ENCODE measurements at places on chromosomes 4 and X.

- DNase-seq: no peak
These were observed 32.8 kb upstream of the DCLK2 start for GRCh38 chr4:150045410-150045809.

DNA sequence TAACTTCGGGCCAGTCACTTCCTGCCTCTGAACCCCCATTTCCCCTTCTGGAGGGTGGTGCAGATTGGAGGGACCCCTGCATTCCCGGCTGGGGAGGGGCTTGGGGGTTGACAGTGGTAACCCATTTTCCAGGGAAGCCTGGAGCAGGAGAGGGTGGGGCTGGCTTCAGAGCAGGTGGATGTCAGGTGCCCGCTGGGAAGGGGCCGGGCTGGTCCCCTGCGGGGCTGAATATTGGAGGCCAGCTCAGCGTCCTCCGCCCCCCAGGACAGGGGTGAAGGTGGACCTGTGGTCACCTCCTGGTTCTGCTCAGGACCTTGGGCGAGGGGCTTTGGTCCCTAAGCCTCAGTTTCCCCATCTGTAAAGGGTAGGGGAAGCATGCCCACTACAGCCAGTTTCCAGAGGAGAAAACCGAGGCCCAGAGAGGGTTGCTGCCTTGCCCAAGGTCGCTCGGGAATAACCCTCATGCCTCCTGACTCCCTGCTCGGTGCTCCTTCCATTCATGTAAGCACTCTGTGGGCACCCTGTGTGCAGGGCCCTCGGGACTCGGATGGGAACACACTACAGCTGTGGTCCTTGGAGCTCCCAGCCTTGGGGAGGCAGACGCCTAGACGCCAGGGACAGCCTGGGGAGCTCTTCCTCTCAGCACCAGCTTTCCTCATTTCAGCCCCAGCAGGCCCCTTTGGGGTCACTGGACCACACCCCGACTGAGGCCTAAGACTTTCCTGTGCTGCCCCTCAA is 683 bp downstream of the MAN2B2 start:
- DNase-seq: no peak

DNA sequence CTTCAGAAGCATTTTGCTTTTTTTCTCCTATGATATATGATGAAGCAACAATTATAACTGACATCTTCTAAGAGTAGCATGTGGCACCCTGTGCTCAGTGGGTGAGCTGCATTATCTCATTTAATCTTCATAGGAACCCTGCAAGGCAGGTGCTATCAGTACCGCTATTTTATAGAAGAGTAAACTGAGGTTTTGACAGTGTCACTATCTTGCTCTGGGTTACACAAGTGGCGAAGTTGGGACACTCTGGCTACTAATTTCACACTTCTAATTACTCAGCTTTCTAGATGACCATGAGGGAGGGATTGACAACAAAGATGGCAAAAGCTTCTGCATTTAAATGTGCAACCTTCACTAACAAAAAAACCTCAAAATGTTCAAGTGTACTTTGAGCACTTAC is 76.9 kb upstream of the CAMK2D start:
- no peak for DNase-seq

DNA sequence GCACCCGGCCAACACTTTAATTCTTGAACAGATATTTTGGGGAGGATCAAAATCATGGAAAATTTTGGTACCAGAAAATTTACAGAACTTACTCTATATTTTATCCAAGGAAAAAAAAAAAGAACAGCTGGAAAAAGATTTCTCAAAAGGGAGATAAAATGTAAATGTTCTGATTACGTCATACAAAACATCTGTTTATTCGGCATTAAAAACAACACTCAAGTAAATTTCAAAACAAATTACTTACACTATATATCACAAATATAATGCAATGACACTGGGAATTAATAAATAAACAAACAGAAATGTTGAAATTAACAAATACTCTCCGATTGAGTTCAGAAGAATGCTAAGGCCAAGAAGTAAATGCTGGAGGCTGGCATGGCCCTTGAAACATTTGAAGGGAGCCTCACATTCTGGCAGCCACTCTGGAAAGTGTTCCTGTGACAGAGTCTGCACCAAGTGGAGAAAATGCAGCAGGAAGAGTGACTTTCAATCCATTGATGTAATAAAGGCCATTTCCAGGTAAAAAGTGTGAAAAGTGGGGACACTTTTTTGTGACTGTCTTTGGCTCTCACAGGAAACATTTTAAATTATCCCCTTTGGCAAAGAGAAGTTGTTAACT is 486.0 kb upstream of the CTSO start:
- no peak for DNase-seq

GRCh38 chrX:44871931-44872820 is 812 bp upstream of the KDM6A start:
- peak; percentile 37 for DNase-seq

GRCh38 chr4:14269824-14270223 is 642.3 kb upstream of the BOD1L1 start:
- no peak for DNase-seq

GRCh38 chr4:26351685-26352084 is 30.9 kb downstream of the RBPJ start:
- no peak for DNase-seq

DNA sequence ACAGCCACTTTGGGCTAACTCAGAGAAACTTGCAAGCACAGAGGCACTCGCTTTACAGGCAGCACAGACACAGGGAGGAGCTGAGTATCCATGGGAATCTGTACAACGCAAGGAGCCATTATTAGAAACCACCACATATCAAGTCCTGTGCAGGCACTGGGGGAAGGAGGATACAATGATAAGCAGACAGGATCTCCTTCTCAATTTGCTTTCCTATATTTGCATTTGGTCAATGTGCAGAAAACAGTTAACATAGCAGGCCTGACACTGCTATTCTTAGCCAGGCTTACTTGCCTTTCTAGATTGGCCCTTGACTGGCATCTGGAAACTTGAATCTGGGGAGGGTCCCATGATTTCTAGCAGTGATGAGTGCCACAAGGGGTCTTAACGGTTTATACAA is 65.8 kb downstream of the TEC start:
- DNase-seq: no peak

- DNase-seq: no peak
These were observed 152.4 kb upstream of the BMPR1B start for GRCh38 chr4:94605241-94605805.

GRCh38 chr4:99711657-99712056 is 54.0 kb upstream of the C4orf54 start:
- no peak for DNase-seq

DNA sequence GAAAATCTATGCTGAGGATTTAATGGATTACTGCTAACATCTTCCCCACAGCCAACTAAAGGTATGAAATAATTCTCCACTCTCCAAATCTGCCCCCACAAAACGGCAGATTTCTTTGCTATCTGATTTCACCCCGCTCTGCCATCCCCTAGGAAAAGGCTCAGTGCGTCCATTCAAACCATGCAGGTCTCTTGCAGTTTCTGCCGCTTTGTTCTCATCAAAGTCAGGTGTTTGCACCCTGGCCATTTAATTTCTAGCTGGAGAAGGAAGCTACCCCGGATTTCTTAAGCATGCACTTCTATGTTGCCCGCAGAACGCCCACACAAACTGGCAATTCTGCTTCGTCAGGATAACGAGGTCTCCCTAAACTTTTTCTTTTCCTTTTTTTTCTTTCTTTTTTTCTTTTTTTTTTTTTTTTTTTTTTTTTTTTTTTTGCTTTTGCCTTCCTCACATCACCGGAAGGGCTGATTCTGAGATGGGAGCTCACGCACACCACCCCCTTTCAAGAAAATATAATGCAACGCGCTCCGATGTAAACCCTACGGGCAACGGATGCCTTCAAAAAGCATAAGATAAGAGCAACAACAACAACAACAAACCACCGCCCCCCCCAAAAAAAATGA is 3.3 kb downstream of the NLGN4X start:
- no peak for DNase-seq

- peak; percentile 49 for DNase-seq
These were observed 165.6 kb downstream of the CHIC1 start for GRCh38 chrX:73728602-73729001.

DNA sequence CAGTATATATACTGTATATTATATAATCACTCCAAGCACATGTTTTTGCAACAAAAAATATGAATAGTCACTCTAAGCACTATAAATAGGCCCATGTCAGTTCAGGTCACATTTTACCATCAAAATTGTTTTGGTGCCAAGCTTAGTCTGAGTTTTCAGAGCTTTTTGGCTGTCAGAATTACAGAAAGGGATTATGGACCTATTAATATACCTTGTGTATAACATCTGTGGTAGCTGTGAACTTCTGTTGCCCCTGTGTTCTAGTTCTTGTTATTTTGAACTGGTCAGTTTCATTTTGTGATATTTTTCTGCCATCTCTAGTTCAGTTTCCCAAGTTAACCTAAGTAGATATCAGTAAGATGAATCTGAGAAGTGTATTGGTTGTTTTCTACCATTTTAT is 22.9 kb downstream of the EXOC1 start:
- no peak for DNase-seq

GRCh38 chr4:183099537-183100297 is 660 bp downstream of the WWC2 start:
- peak; percentile 6 for DNase-seq

GRCh38 chrX:81925812-81926211 is 723.9 kb downstream of the SH3BGRL start:
- no peak for DNase-seq

- DNase-seq: no peak
These were observed 12.1 kb downstream of the FRG2 start for GRCh38 chr4:190014771-190015537.

DNA sequence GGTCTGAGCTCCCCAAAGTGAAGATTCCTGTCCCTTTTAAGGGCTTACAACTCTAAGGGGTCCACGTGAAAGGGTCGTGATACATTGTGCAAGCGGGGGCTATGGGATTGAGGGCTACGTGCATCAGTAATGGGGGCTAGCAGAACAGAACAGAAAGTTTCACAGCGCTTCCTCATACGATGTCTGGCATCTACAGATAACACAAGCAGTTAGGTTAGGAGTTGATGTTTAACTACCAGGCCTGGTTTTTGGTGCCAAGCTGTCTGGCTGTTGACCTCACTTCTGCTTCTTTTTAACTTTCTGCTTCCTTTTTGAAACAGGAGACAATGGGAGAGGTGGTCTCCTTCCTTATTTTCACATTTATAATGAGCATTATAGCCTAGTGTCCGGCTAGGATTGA is 368.6 kb upstream of the CXorf51A start:
- no peak for DNase-seq

DNA sequence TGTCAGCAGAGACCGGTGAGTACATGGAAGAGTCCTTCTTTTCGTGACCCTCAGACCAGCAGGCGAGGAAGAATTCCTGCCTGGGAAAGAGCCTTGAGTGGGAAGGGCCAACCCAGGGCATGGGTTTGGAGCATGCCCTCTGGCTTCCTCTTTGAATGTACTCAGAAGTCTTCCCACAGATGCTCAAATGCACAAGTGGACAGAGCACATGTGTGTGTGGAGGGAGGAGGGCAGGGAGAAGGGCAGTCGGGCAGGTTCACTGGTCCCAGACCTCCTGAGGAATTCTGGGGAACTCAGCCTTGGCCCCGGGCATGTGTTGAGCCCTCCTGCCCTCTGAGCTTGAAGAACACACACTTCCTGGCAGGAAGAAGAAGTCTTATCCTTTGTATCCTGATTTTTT is 63.2 kb upstream of the HELT start:
- DNase-seq: no peak

DNA sequence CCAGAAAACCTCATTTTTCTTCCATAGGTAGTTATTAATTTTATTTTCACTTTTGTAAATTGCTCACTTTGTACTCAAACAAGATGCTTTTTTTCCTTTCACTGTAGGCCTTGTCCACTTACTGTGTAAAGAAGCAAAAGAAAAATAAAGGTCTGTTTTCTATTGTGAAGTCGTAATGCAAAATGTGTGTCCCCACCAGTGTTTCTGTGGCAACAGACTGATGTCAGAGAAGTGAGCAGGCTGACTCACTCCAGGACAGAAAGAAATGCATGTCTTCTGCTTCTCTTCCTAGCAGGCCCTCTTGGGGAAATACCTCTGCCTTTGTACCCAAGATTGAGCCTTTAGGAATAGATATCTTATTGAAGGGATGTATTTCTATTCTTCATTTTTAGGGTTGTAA is 30.3 kb downstream of the INPP4B start:
- DNase-seq: no peak

DNA sequence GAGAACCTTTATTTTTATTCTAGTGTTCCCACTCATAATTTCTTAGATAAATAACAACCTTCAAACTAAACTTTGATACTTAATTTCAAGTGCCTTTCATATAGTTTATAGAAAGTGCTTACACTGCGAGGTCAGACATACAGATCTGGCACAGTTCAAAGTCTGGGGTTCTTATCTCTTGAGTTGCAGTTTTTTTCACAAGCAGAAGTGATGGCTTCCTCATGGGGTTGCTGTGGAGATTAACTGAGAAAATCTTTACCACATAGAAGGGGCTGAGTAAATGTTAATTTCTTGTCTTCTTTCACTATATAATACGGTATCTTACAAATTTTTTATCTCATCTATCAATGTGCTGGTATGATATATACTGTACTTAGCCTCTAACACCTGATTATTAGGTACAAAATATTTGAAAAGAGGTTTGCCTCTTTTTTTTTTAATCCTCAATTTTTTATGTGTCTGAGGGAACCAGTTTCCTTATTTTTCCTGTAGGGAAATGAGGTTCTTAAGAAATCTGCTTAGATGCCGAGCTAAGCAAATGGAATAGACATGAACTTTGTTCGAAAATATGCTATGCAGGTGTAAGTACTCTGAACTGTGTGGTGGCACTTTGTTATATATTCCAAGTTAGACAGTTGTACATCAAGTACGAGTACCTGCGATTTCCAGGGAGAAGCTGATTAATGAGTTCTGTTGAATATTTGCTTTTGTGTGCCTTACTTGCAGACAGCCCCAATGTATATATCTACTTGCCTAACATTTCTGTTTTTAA is 3.3 kb downstream of the ING2 start:
- no peak for DNase-seq

DNA sequence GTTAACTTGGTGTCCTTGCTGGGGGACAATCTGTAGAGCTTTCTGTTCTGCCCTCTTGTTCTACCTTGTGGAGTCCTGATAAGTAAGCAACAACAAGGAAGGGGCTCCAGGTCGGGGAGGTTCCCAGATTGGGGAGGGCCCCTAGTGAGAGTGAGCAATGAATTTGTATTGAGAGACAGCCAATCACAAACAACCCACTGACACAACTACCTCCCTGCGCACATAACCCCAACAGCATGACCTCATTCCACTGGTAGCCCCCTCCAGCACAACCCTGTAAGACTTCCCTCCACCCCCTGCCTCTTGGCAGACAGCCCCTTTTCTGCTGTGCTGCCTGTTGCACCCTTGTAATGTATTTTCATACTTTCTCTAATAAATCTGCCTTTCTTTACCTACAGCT is 19.7 kb upstream of the PNPLA4 start:
- DNase-seq: no peak

DNA sequence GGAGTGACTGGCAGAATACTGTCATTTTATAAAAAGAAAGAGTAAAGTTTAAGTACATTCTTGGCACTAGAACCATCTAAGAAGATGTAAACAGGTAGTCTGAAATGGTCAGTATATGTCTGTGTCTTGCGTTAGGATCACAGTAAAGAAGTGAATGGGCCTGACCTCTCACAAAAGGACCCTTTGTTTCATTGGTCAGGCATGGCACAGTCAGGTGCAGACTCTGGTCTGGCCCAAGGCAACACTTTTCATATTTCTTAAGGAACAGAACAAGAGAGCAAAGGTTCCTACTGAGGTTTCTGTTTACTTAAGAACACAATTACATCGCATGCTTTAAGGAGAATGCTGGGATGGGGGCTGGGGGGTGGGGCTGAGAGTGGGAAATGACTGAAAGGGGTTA is 48.1 kb downstream of the RPGR start:
- DNase-seq: no peak

GRCh38 chrX:150364347-150365050 is 1.4 kb downstream of the MAMLD1 start:
- DNase-seq: no peak

- DNase-seq: peak; percentile 92
These were observed 179.6 kb upstream of the NOCT start for GRCh38 chr4:138835832-138836533.
